ENCODE measurements at places on chromosomes 3 and 15.
A peak's percentile ranks its signal among the peaks of the same experiment; 100 is the strongest.

DNA sequence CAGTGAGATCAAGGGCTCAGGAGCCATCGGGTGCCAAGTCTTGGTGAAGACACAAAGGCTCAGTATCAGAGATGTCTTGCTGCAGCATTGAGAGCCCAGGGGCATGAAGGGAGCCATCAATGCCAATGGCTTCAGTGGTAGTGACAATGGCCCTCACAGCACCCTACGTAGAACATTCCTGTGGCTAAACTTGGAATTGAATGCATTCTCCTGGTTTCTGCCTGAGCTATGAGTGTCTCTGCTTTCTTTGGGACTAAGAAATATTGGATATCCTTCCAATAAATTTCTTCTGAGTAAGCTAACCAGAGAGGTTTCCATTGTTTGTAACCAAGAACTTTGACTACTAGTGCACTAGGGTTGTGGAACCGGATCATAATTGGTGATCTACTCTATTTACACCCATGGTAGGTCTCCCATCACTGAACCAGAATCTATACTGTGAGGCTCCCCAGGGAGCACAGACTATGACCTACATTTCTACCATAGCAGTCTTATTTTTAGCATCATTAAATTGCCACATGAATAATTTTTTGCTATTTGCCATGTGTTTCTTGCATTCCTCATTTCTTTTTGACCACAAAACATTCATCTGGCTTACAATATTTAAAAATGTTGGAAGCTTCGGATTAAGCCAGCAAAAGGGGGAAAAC is 31.6 kb upstream of the PDZRN3 start:
- no peak for DNase-seq

DNA sequence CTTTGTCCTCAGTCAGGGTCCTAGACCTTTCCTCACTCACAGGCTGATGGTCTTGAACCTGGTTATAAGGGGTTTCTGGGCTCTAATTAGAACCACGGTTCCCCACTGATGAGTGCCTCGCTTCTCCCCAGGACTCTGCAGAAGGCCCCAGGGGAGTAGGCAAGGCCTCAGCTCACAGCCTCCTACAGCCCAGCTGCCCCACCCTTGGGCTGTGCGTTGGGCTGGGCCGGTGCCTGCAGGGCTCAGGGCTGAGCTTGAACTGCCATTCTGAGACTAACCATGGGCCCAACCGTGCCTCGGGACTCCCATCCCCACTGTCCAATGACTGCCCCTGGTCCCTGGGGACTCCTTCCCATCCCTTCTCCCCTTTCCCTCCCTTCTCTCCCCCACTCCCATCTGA is 25.6 kb downstream of the CLEC3B start:
- DNase-seq, result no peak

GRCh38 chr3:28935146-28935545 is 345.7 kb upstream of the RBMS3 start:
- no peak for DNase-seq

DNA sequence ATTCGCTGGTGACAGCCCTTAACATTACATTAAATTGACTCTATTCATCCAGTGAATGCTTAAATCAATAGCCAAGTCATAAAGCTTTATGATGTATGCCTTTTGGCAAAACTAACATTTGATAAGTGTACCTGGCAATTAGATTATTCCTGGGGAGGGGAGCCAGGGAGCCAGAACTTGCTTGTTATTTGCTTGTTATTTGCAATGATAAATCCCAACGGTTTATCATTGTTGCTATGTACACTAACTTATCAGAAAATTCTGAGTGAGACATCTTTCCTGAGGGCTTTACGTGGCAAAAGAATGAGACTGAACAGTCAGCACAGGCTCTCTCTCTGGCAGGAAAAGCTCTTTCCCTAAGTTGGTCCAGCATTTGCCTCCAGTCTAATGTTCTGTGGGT is 35.8 kb upstream of the FBN1 start:
- DNase-seq, result no peak

DNA sequence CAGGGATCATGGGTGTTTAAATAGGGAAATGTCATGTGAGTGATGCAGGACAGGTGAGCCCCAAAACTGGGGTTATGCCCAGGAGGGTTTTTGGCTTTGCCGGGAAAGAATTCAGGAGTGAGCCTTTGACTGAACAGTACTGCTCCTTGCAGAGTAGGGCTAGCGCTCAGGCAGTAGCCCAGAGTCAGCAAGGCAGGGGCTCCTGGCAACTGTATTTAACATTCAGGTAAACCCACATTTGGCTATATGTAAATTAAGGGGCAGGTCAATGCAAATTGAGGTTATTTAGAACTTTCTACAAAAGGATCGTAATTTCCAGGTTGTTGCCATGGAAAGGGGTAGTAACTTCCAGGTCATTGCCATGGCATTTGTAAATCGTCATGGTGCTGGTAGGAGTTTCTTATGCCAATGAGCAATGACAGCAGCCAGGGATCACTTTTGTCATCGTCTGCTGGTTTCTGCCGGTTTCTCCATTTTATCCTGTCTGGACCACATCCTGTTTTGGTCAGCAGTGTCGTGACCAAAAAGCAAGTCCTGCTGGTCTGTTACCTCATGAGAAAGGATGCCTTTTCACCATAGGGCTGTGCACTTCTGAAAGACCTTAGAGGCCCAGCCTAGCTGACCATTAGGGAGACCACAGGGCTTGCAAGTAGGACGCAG is 24.3 kb downstream of the MTHFS start:
- peak; percentile 0 for DNase-seq

DNA sequence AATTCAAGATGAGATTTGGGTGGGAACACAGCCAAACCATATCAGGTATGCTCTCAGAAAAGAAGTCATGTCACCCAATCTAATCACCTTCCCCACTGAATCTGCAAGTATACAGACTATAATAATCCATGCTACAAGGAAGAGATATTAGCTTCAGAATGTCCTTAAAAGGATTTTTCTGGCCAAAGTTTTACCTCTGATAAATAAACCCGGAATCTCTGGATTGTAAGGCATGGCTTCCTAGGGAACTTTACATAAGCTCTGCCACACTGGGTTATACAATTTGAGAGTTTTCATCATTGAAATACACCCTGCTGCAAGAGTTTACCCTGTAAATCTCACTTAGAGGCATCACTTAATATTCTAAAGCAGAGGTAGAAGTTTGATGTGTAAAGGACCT is 330.5 kb upstream of the KCNMB2 start:
- peak; percentile 0 for DNase-seq

GRCh38 chr15:25691544-25692430 is 171.3 kb downstream of the ATP10A start:
- no peak for DNase-seq

DNA sequence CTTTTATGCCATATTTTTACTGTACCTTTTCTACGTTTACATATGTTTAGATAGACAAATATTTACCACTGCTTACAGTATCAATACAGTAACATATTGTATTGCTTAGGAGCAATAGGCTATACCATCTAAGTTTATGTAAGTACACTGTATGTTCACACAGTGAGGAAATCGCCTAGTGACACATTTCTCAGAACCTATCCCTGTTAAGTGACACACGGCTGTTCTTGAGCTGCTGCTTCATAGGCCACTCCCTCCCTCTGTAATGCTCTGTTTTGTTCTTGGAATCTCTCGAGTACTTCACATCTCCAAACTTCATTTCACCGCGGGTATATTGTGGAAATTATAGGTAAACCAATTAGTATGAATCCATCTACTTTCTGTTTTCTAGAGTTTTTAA is 13.4 kb upstream of the SELENOT start:
- no peak for DNase-seq

- no peak for DNase-seq
Measured at GRCh38 chr3:66565301-66565700, 64.5 kb upstream of the LRIG1 start.

DNA sequence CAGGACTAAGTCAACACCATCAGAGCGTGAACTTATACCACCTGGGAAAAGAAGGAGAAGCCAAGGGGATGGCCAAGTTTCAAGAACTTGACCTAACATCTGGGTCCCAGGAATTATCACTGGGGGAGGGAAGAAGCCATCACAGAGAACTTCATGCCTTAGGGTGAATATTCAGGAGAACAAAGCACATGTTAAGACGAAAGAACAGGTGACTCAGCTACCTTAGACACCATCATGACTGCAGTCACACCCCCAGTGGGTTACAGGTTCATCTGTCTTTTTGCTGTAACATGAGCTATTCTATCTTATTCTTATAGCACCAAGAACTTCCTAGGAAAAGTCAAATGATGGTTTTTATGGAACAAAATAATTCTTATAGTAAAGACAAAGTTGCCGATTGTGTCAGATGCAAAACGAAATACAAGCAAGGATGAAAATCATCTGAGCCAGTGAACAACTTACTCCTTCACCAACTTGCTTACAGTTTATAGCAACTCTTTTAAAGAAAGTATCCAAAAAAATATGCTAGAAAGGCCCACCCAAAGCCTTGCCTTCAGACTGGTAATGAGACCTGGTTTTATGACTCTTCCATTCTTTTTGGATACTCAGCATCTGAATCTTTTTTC is 72.0 kb downstream of the TPRA1 start:
- DNase-seq, result no peak

- DNase-seq, result no peak
Measured at GRCh38 chr3:184229394-184230080, at the start of gene VWA5B2. TSS of gene VWA5B2 (plus strand) at chr3:184229585. CDS start at chr3:184230529, 944 bp downstream.

GRCh38 chr3:69540706-69541581 is 155.1 kb upstream of the FRMD4B start:
- no peak for DNase-seq

GRCh38 chr3:77693147-77693546 is 653.2 kb downstream of the ROBO2 start:
- no peak for DNase-seq

- DNase-seq, result no peak
Measured at GRCh38 chr3:77887611-77888010, 847.7 kb downstream of the ROBO2 start.

DNA sequence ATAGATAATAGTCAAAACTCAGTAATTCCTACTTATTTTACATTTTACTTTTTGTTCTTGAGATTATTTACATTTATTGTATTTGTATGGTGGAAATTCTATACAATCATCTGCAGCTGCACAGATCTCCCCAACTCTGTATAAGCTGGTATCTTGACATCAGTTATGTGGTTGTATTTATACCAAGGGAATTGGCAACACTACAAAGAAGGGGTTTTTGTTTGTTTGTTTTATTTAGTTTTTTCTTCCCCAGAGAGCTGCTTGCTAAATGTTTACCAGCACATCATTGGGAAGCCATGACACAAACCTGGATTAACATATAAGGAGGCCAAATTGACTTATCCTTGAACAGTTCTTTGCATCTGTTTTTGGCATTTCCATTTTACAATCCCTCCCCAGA is 389.2 kb upstream of the KCNMB2 start:
- DNase-seq, result no peak

DNA sequence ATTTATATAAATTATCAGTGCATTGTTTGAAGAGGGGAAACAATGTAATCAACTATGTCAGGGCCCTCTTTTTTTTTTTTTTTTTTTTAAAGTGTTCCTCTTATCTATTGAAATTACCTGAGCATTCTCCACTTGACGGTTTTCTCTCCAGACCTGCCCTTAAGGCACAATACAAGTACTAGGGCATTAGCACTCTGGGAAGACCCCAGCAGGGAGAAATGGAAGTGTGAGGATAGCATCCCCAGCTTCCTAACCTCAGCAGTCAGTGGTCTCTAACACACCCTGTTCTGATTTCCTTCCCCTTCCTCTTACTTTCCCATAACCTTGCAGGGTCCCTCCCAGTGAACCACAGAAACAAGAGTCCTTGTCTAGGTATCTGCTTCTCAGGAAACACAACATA is 458.3 kb upstream of the ARL6 start:
- DNase-seq, result no peak

- DNase-seq, result no peak
Measured at GRCh38 chr3:133733226-133733625, 13.0 kb upstream of the TF start.

GRCh38 chr3:77420336-77420735 is 380.4 kb downstream of the ROBO2 start:
- DNase-seq, result no peak

DNA sequence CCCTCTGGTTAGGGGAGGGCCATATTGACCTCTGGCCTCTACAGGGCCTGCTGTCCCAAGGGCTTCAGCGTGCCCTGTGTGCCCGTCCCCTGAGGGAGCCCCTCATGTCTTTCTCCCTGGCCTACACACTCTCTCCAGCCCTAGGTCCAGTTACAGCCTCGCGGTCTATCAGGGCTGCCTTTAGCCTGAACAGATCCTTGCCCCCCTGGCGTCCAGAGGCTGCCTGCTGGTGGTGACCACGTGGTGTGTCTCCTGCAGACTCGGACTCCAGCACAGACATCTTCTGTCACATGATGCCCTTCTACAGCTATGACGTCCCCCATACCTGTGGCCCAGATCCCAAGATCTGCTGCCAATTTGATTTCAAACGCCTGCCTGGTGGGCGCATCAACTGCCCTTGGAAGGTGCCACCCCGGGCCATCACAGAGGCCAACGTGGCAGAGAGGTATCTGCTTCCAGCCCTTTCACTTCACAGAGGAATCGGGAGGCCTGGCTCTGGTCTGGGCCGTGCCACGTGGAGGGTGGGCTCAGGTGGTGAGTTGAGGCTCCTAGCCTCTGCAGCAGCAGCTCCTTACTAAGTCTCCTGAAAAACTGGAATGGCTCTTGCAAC is 4.1 kb downstream of the MAN2A2 start:
- no peak for DNase-seq

DNA sequence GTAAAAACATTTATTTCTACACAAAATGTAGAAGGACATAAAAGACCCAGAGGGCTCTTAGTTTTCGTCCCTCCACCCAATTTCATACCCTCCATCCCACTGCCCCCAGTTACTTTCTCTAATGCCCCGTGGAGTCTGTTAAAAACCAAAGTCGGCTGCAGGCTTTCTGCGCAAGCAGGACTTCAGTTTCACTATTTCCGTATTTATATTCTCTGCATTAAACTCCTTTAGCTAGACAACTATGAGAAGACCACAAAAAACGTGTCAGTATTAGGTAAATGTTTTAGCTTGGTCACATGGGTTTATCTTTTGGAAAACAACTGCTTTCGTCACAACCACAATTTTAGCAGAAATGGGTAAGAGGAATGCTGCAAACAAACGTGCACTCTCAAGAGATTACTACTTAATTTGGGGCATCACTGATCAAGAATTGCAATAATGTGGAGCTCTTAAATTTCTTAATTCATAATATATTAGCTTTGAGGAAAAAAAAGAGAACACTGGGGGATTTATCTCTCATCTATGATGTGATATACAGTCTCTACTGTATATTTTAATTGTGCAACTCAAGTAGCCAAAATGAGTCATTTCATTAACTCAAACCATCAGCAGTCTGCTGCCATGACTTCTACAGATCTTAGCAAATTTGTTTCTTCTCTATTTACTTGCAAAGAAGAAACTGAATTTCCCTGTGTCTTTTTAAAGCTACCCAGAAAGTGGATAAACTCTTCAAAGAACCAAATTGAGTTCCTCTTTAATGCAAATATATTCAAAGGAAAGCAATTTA is 740 bp upstream of the NSMCE3 start:
- DNase-seq, result no peak

DNA sequence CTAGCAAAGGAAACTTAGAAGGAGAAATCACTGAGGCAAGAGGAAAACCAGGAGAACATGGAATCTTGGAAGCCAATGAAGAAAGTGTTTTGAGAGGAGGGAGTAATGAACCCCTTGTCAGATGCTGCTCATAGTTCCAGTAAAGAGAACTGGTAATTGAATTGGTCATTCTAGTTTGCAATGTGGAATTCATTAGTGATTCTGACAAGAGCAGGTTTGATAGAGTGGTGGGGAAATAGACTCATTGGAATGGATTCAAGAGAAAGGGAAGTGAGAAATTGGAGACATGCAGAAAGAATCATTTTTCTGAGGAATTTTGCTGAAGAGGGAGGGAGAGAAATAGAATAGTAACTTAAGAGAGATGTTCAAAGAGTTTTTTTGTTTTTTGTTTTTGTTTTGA is 21.0 kb downstream of the GLCE start:
- DNase-seq, result no peak

Data from AG09319 (cell line).